ENCODE measurements at places on chromosomes 7 and 10.

DNA sequence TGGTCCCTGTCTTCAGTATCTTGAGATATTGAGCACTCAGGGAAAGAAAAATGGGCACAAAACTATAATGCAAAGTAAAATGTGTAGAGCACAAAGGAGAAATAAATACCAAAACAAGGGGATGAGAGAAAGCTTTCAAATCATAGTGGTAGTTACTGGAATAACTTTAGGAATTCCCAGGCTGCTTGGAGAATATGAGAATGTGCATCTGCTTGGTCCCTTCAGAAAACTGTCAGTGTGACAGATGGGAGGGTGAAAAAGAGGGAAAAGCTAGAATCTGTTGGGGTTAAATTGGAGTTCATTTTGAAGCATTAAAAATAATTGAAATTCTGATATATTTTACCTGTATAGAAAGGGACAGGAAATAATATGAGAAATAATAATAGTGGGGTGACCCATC, 15.3 kb downstream of the ST7 start:
- DNase-seq: no peak

GRCh38 chr7:135666846-135667245, 4.5 kb downstream of the STMP1 start:
- no peak for DNase-seq

GRCh38 chr10:80460399-80461207, 6.5 kb downstream of the TSPAN14 start:
- no peak for DNase-seq

- no peak for DNase-seq
Observed at GRCh38 chr10:108970016-108970415, 953.3 kb downstream of the XPNPEP1 start.
